ENCODE measurements at places on chromosomes 16 and 17.

DNA sequence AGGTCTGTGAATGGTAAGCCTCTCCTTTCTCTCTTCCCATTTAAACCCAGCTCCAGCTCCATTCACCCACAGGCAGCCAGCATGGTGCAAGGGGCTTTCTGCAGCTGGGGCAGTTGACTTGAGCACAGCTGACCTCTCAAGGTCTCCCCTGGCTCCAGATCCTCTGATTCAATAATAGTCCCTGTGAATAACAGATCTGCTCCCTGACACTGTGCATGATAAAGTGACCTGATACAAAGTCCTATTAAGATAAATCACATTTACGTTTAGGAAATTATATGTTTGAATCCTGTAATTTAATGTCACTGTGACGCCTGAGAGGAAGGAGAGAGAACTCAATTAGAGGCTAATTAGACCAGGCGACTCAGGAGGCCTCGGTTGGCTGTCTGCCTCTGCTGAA is 540.4 kb upstream of the CDH11 start:
- DNase-seq, result no peak

DNA sequence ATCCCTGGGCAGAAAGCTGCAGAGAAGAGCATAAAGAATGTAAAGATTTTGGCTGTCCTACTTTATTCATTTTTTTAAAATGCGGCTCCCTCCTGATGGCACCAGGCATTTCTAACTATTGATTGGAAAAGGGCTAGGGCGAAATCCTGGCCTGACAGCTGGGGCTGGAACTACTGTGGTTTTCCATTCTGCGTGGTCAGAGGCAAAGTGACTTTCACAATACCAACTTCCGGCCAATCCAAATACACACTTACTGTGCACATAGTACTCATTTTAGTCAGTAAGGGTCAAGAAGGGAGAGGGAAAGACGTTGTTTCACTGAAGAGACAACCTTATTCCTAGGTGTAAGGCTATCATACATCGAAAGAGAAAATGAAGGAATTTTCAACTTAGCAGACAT is 113.8 kb upstream of the PMFBP1 start:
- no peak for DNase-seq

DNA sequence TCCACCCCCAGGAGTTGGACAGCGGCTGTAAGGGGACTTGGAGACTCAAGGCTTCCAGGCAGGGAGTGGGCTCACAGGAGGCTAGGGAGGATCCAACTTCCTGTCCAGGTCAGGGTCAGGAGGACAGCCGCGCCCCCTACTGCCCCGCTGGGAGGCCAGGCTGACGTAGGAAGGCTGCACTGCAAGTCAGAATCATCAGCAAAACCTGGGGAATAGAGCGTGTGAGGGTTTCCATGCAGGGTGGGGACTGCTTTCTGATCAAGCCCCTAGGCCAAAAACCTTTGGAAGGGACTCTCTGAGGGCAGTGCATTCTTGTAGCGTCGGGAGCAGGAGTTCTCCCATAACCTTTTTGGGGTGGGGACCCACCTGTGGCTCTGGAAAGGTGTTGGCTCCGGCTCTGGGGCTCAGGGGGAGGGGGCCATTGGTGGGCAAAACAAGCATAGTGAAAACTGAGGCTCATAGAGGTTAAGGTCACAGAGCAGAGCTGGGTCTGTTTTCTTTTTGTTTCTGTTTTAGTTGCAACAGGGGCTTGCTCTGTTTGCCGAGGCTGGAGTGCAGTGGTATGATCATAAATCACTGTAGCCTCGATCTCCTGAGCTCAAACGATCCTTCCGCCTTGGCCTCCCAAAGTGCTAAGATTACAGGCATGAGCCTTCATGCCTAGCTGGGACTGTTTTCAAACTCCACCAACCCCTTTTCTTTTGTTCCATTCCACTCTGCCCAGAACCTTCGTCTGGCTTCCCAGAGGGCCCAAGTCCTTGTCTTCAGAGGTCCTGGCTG is 22.1 kb downstream of the RAI1 start:
- DNase-seq, result no peak

GRCh38 chr16:35559911-35560636 is 2100.7 kb downstream of the TP53TG3F start:
- DNase-seq, result no peak

- no peak for DNase-seq
These were observed 113.0 kb downstream of the BANP start for GRCh38 chr16:88064011-88064888.

DNA sequence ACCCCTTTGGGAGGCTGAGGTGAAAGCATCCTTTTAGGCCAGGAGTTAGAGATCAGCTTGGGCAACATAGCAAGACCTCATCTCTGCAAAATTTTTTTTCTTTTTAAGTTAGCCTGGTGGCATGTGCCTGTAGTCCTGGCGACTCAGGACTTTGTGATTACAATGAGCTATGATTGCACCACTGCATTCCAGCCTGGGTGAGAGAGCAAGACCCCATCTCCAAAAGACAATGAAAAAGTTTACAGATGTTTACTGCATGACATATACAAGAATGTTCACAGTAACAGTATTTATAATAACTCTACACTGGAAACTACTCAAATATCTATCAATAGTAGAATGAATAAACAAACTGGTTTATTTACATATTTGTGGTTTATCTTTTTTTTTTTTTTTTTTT is 33.1 kb upstream of the CCL22 start:
- no peak for DNase-seq

DNA sequence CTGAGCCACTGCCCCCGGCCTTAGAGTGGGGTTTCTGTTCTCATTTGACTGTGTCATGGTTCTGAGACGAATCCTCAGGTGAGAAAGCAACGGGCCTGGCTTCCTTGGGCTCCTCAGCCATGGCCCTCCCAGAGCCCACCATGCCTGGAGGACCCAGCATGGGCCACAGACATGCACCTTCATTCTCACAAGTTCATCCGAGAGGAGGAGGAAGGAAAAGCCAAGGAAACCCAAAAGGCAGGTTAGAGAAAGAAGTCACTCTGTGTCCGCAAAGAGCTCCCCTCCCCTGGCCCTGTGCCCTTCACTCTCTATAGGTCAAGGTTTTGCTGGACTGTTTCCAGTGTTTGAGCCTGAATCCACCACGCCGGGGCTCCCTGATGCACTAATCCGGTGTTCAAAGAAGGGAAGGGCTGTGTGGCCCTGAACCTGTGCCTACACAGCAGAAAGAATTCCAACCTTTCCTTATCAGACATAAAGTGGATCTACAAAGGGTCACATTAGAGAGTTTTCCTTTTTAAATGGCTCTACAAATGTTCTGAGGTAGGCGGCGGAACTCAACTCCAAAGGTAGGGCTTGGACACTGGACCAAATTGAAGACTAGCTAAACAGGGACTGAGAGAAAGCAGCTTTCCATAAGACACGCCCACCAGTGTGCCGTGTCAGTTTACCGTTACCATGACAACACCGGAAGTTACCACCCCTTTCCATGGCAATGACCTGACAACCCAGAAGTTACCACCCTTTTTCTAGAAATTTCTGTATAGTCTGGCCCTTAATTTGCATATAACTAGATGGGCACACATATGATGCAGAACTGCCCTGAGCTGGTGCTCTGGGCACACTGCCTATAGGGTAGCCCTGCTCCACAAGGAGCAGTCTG is 15.9 kb upstream of the PECAM1 start:
- DNase-seq, result no peak

DNA sequence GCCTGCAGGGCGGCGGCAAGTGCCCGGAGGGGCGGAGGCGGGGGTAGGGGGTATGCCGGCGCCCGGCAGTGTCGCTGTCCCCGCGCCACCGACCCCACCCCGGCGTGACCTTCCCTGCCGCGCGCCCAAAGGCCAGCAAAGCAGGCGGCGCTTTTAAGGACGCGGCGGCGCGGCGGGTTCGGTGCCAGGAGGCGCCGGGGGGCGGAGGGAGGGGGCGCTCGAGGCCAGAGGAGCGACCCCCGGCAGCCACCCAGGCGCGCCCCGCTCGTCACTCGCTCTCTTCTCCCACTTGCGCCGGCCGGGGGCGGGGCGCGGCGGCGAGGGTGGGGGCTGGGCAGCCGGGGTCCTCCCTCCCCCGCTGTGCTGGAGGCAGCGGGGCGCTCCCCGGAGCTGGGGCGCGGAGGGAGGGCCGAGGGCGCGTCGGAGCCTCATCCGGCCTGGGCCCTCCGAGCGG is 8.6 kb upstream of the BAHCC1 start:
- DNase-seq, result no peak

DNA sequence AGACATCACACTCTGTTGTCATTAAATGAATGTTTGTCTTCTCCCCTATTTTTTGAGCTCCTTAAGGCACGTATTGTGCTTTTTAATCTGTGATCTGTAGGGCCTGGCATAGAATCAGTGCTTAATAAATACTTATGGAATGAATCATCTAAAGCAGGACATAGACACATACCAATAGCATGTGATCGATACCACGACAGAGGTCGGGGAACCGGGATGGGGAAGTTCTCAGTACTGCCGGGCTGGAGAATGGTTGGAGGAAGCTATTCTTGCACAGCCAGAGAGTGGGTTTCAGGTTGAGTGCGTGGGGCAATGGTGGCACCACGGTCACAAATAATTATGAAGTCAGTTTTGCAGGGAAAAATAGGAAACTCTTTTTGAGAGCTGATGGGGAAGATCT is 26.8 kb downstream of the NLRP1 start:
- peak; percentile 49 for DNase-seq

GRCh38 chr17:55421179-55421934 is at the start of gene MMD:
Gene MMD, minus strand, starts transcription at chr17:55421835. Its CDS starts 140 bp downstream, at chr17:55421695.
- no peak for DNase-seq

DNA sequence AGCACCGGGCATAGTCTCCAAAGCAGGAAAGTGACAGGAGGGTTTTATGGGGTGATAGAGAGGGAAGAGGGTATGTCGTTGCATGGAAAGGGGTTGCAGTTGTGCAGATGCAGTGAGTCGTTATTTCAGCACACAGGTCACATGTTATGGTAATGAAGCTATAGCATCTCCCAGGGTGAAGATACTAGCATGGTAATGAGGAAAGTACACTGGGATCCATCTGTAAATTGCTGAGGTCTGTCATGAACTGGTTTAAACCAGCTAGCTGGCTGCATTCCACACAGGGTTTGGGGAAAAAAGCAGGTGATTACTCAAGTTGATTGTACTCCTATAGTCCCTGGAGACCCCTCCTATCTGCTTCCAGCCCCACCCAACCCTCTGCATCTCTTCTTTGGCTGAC is 11.7 kb downstream of the COX11 start:
- no peak for DNase-seq
